ENCODE measurements at places on chromosomes 2 and 18.

DNA sequence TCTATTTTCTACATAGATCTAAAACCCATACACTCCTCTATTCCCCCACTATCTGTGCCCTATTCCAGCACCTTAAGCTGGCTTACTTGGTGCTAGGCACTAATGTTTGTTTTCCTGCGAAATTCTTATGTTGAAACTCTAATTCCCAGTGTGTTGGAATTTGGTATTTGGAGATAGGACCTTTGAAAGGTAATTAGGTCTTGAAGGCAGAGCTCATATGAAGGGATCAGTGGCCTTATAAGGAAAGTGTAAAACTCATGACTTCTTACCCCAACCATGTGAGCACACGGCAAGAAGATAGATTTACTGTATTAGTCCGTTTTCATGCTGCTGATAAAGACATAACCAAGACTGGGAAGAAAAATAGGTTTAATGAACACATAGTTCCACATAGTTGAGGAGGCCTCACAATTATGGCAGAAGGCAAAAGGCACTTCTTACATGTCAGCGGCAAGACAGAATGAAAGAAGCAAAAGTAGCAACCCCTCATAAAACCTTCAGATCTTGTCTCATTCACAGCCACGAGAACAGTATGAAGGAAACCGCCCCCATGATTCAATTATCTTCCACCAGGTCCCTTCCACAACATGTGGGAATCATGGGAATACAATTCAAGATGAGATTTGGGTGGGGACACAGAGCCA, 10.5 kb upstream of the LRATD1 start:
- no peak for DNase-seq

DNA sequence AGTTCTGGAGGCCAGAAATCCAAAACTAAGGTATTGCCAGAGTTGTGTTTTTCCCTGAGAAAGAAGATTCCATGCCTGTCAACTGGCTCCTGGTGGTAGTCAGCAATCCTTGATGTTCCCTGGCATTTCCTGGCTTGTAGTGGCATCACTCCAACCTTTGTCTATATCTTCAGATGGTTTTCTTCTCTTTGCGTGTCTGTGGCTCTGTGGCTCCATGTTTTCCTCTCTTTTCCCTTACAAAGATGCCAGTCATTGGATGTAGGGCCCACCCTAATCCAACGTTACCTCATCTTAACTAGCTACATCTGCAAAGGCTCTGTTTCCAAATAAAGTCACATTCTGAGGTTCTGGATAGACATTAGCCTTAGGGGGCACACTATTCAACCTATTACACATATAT, 41.8 kb downstream of the SLC14A1 start:
- DNase-seq = no peak

DNA sequence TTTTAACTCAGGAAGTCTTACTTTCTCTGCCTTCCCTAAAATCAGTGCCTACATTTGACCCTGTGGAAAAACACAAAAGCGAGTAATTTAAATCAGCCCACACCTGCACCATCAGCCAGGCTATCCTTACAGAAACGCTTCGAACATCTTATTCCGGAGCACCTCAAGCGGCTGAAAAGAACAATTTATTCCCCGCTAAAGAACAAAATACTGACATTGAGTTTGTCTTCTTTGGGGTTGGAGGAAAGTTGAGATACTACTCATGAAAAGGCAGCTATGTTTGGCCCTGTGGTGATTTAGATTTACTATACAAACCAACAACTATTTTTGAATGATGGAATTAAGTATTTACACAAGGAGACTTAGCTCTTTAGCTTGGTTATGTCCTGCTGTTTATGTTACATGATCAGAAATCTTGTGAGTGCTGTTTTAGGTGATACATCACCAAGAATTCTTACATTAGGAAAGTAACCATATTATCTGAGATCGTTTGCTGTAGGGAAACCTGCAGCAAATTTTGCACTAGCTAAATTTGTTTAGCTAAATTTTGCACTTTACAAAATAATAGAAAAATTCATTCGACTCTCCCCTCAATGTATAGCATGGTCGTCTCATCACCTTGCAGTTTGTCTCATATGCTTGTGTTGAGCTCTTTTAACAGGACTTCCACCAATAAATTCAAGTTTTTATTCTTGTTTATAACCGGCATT, 158.8 kb upstream of the SIX2 start:
- DNase-seq = no peak

DNA sequence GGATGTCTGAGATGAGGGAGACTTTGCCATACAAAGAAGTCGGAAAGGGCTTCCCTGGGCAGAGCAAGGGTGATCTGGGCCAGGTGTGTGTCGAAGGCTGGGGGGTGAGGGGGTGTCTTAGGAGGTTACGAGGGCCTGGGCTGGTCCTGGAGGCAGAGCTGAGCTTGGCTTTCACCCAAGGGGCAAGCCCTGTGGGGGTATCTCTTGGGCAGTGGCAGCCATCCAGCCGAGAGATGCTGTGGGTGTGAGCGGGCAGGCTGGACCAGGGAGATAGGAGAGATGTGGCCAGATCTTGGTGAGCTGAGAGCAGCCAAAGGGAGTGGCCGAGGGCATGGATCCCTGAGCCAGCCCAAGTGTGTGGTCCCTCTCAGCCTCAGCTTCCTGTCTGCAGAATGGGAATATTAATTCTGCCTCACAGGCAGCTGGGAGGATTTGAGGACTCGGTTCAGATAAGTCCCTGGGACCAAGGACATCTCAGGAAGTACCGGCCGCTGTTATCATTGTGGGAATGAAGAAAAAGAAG, 33.0 kb downstream of the MAL start:
- DNase-seq = no peak

DNA sequence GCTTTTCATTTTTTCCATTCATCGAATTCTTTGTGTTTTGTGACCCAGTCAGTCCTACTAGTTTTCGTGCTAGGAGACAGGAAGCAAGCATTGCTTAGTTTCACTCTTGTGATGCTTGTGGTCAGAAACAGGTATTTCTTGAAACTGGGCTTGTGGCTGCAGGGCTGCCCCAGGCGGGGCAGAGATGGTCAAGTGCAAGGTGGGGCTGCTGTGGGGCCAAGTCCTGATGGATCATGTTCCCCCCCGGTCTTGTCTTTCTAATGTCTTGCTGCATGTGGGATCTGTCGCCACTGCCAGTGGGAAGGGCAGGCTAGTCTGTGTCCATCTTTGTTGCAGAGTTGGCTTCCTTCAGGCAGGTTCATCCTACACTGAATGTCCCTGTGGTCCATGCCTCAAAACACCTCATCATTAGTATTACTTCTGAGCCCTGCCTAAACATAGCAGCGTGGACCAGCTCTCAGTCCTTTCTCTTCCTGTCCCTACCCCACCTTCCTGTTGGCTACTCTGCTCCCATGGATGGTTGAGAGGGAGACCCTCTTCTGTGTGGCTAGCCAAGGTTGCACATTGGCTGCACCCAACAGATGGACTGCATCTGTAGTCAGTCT, 38.7 kb downstream of the INPP4A start:
- DNase-seq = no peak

DNA sequence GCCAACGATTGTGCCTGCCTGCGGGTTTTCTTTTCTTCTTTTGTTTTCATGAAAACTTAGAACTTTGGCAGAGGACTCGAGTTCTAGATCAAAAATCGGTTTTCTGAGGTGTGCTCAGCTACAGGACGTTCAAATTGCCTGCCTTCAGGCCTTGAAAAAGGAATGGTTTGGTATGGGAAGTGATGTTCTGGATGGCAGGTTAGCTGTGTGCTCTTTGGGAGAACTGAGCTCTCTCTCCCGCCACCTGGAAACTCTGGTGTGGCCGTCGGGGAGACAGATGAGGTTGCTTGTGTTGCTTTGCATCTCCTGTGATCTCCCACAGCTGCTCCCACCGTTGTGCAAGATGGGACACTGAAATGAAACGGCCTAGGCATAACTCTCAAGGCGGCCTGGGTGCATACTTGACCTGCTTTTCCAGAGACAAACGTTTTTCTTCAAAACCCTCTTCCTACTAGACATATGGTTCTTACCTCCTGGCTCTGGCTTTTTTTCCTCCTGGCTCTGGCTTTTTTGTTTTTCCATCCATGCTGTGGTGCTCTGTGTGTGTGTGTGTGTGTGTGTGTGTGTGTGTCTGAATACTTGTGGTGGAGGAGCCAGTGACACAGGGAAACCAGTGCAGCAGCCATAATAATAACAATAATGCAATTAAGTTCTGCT, 2.0 kb downstream of the FMNL2 start:
- DNase-seq = no peak

- no peak for DNase-seq
These were observed 2.7 kb upstream of the CERS6 start for GRCh38 chr2:168453404-168453803.

DNA sequence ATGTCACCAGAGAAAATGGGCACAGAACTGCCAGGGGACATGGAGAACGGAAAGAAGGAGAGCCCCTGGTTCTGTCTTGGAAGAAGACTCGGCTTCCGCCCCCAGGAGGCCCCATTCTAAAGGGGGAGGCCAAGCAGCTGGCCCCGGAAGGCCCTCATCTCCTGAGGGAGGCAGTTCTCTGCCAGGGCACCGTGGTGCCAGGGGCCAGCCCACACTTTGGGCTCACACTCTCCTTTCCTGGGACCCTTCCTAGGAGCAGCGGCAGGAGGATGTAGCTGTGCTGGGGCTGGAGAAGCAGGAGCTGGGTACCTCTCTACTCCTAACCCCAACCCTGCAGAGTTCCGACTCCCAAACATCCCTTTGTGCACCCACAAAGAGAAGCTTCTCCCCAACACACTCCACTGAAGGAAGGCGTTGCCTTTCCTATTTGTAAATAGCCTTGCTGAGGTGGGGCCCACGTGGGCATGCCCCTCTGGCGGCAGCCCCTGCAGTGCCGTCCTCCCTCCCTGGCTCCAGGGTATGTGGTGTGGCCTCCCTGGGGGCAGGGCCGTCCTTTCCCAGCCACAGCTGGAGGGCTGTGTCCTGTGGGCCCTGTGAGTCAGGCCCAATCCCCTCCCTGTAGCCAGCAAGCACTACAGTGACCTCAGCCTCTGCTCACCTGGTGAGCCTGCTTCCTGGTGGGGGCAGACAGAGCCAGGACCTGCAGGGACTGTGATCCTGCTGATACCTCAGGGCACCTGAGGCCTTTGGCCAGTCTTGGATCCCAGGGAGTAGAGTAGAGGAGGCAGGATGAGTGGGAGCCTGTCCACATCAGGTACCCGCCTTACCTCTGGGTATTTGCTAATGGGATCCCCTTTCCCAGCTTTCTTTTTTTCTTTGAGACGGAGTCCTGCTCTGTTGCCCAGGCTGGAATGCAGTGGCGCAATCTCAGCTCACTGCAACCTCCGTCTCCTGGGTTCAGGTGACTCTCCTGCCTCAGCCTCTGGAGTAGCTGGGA, 26.6 kb downstream of the ZFP36L2 start:
- DNase-seq = no peak

GRCh38 chr18:78816114-78816513, 163.5 kb upstream of the SALL3 start:
- DNase-seq = no peak

GRCh38 chr2:119434664-119435063, 3.0 kb downstream of the TMEM37 start:
- DNase-seq = no peak

- no peak for DNase-seq
These were observed 42.1 kb downstream of the MTCL1 start for GRCh38 chr18:8747440-8747937.

GRCh38 chr2:96594691-96595152, 43.4 kb downstream of the KANSL3 start:
- no peak for DNase-seq

DNA sequence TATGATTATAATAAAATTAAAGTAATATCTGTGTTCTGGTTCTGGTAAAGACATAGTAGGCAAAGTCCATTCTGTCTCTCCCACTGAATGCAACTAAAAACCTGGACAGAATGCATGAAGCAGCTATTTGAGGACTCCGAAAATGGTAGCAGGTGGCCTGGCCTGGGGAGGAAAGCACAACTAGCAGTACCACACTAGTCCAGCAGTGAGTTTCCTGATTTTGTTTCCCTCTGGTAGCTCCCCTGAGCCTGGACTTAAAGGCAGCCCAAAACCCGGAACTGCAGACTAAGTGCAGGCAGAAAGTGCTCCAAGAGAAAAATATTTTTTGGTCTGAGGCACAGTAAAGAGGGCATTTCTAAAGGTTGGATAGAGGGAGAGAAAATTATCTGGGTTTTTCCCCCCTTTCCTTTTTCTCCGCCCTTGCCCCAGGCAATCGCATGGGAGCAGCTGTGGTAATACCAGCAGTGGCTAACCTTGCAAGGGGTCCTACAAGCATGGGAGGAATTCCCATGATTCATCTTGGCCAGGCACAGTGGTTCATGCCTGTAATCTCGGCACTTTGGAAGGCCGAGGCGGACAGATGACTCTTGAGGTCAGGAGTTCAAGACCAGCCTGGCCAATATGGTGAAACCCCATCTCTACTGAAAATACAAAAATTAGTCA, 32.3 kb downstream of the ASXL2 start:
- no peak for DNase-seq

DNA sequence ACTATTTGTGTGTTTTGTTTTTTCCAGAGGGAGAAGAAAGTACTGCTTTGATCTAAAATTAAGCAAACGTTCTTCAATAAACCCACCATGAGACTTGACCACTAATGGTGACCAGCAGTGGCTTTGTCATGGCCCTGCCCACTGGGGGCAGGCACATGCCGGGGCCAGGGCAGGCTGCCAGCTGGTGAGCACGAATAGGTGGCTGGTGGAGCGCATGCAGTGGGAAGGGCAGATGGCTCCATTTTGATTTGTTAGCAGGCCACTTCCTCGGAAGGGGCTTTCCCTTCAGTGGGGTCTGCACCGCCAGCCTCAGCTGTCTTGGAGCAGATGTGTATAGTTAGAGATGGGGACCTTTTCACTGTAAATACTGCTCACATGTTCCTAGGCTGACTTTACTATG, 277.1 kb downstream of the SOX11 start:
- no peak for DNase-seq

- DNase-seq = no peak
These were observed 8.0 kb downstream of the TUBA3E start for GRCh38 chr2:130190237-130190636.

- no peak for DNase-seq
These were observed 535.2 kb downstream of the METTL4 start for GRCh38 chr18:2036086-2036485.

DNA sequence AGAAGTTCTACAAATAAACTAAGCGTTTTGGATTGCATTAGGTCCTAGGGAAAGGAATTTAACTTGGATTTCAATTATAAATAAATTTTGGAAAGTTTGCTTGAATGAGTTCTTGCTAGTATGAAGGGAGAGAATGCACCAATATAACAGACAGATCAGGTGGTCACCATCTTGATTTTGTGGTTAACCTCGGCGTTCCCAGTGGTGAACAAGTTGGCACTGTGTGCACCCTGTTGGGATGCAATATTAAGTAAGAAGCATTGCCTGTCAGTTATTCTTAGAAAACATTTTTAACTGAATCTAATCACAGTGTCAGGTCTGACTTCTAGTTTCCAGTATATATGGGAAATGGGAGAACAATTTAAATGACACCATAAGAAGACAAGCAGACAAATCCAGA, 673.4 kb downstream of the SLC4A3 start:
- no peak for DNase-seq

DNA sequence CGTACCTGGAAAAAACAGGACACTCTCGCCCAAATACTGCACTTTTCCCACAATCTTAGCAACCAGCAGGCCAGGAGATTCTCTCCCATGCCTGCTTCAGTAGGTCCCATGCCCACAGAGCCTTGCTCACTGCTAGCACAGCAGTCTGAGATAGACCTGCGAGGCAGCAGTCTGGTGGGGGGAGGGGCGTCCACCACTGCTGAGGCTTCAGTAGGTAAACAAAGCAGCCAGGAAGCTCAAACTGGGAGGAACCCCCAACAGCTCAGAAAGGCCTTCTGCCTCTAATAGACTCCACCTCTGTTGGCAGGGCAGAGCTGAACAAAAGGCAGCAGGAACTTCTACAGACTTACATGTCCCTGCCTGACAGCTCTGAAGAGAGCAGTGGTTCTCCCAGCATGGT, 1202.8 kb upstream of the ACVR2A start:
- no peak for DNase-seq

- DNase-seq = no peak
These were observed 456.9 kb downstream of the ARHGAP15 start for GRCh38 chr2:143586119-143586518.

Measured in stimulated activated CD8-positive, alpha-beta memory T cell treated with anti-CD3 and anti-CD28 coated beads, Interleukin-15, amount 100 ng/mL, for 4 hours (primary cell).